ENCODE measurements at places on chromosomes 11 and 22.
A peak's percentile ranks its signal among the peaks of the same experiment; 100 is the strongest.

GRCh38 chr11:65134240-65134951, at the start of gene SYVN1:
Gene SYVN1, minus strand, starts transcription at chr11:65134519. Its CDS starts 918 bp downstream, at chr11:65133601.
- peak within 1 kb of the TSS; percentile 95 for H3K4me3 ChIP-seq
- DNase-seq, result peak; percentile 91
- H3K36me3 ChIP-seq, result peaks cover 12% of the 10 kb centered on the region
- H3K4me1 ChIP-seq, result peaks cover 15% of the 10 kb centered on the region
- H3K27ac ChIP-seq, result peak within 1 kb of the TSS; percentile 97

- no peaks in the 10 kb centered on the region for H3K36me3 ChIP-seq
- H3K4me1 ChIP-seq, result no peaks in the 10 kb centered on the region
- no peak overlapping the region for H3K4me3 ChIP-seq
- H3K27ac ChIP-seq, result no peak overlapping the region
- DNase-seq, result no peak
- H3K27me3 ChIP-seq, result no peaks in the 10 kb centered on the region
Observed at GRCh38 chr22:24753914-24754313, 20.6 kb downstream of the PIWIL3 start.

GRCh38 chr22:50010676-50011446, 1.7 kb downstream of the IL17REL start:
- no peaks in the 10 kb centered on the region for H3K4me1 ChIP-seq
- H3K27me3 ChIP-seq, result peaks cover 86% of the 10 kb centered on the region
- no peaks in the 10 kb centered on the region for H3K36me3 ChIP-seq
- no peak for DNase-seq

- H3K36me3 ChIP-seq, result no peaks in the 10 kb centered on the region
- no peaks in the 10 kb centered on the region for H3K27me3 ChIP-seq
- H3K4me1 ChIP-seq, result no peaks in the 10 kb centered on the region
- DNase-seq, result no peak
- no peak overlapping the region for H3K27ac ChIP-seq
- no peak overlapping the region for H3K4me3 ChIP-seq
Observed at GRCh38 chr11:41665441-41666360, 206.2 kb upstream of the LRRC4C start.

GRCh38 chr22:37733625-37734401, 37.0 kb downstream of the TRIOBP start:
- no peaks in the 10 kb centered on the region for H3K27me3 ChIP-seq
- no peaks in the 10 kb centered on the region for H3K36me3 ChIP-seq
- DNase-seq, result no peak
- H3K4me1 ChIP-seq, result no peaks in the 10 kb centered on the region

GRCh38 chr11:334264-334994, 13.8 kb upstream of the IFITM3 start:
- peaks cover 31% of the 10 kb centered on the region for H3K4me1 ChIP-seq
- no peaks in the 10 kb centered on the region for H3K36me3 ChIP-seq
- no peak for DNase-seq
- no peak overlapping the region for H3K4me3 ChIP-seq
- no peak overlapping the region for H3K27ac ChIP-seq
- peaks cover 89% of the 10 kb centered on the region for H3K27me3 ChIP-seq

DNA sequence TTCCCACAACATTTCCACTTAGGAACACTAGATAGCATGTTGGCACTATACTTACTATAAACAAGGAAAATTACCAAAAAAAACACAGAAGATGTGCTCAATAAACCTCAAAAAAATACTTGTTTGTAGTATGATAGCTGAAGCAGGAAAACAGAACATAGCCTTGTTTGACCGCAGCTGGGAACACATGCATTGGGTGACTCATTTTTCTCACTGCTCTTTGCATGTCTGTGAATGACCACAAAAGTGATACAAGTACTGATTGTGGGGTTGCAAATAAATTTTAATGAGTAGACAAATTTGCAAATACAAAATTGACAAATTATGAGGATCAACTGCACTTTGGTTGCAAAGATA, 22.8 kb upstream of the GUCY1A2 start:
- no peaks in the 10 kb centered on the region for H3K36me3 ChIP-seq
- no peaks in the 10 kb centered on the region for H3K27me3 ChIP-seq
- H3K4me1 ChIP-seq, result peaks cover 9% of the 10 kb centered on the region
- H3K27ac ChIP-seq, result no peak overlapping the region
- no peak overlapping the region for H3K4me3 ChIP-seq

DNA sequence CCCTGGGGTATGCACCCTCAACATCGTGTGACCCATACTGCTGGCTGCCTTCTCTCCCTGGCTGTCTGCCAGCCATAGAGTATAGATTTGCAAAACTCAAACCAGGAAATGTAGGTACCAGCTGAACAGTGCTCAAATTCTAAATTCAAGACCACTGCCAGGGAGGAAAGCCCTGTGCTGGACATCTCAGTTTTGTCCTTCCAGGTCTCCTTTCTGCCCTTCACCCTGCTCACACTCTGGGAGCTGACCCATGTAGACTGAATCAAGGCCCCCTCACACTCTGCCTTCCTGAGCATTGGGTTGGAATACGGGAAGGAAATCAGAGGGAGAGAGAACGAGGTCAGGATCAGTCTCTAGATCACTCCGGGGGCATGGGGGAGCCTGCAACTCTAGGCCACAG, 12.4 kb upstream of the DRD2 start:
- H3K27me3 ChIP-seq, result no peaks in the 10 kb centered on the region
- no peak overlapping the region for H3K4me3 ChIP-seq
- no peaks in the 10 kb centered on the region for H3K4me1 ChIP-seq
- DNase-seq, result no peak

GRCh38 chr22:36644333-36644757, 59.2 kb downstream of the CACNG2 start:
- no peak overlapping the region for H3K4me3 ChIP-seq
- DNase-seq, result peak; percentile 56
- H3K36me3 ChIP-seq, result no peaks in the 10 kb centered on the region
- H3K27me3 ChIP-seq, result peaks cover 86% of the 10 kb centered on the region

DNA sequence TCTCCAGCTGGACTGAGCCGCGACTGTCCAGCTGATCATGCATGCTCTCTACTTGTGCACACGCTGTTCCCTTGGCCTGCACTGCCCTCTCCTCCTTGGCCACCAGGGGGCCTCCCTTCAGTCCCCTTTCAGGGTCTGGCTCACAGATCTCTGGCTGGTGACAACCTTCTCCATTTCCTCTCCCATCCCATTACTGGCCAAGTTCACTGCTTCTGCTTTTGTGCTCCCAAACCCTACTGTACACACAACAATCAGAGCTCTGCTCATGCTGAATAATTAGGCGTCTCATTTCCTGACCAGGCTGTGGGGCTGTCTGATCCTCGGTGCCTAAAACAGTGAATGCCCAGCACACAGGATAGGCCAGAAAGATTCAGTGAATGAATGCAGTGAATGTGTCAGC, 224.0 kb upstream of the NARS2 start:
- no peak overlapping the region for H3K27ac ChIP-seq
- H3K4me1 ChIP-seq, result no peaks in the 10 kb centered on the region
- H3K27me3 ChIP-seq, result no peaks in the 10 kb centered on the region
- H3K36me3 ChIP-seq, result no peaks in the 10 kb centered on the region
- no peak overlapping the region for H3K4me3 ChIP-seq

GRCh38 chr11:15935373-15935772, 421.0 kb downstream of the SOX6 start:
- no peaks in the 10 kb centered on the region for H3K36me3 ChIP-seq
- H3K27ac ChIP-seq, result no peak overlapping the region
- DNase-seq, result no peak
- H3K27me3 ChIP-seq, result no peaks in the 10 kb centered on the region

DNA sequence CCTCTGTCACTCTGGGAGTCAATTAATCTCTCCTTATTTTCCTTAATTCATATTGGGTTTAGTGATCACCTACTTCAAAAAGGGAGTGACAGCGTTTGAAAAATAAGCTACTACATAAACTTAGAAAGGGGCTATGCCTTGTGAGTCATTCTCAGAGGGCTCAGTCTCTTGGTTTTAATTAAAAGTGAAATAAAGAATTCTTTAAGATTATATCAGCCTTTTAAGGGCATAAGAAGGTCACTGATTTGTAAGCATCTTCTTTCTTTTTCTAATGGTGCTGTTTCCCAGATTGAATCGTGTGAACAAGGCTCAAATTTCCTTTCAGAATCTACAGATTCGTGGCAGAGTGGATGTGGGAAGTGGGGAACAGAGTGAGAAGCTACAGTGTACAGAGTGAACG, 636.2 kb upstream of the CCDC90B start:
- no peaks in the 10 kb centered on the region for H3K4me1 ChIP-seq
- no peak for DNase-seq
- no peaks in the 10 kb centered on the region for H3K36me3 ChIP-seq
- H3K27me3 ChIP-seq, result no peaks in the 10 kb centered on the region
- no peak overlapping the region for H3K27ac ChIP-seq

GRCh38 chr22:33405194-33405593, 347.0 kb upstream of the SYN3 start:
- H3K36me3 ChIP-seq, result no peaks in the 10 kb centered on the region
- no peak overlapping the region for H3K4me3 ChIP-seq
- no peaks in the 10 kb centered on the region for H3K4me1 ChIP-seq
- no peak overlapping the region for H3K27ac ChIP-seq
- no peak for DNase-seq

GRCh38 chr22:33920927-33921524, 750 bp upstream of the LARGE1 start:
- 0 out of 2 replicates have a peak, but pooled peaks cover 6% of the 10 kb centered on the region for H3K27me3 ChIP-seq
- DNase-seq, result peak; percentile 97
- peak overlapping the region; percentile 90 for H3K4me3 ChIP-seq
- H3K4me1 ChIP-seq, result peaks cover 26% of the 10 kb centered on the region
- H3K27ac ChIP-seq, result peak overlapping the region; percentile 57

- DNase-seq, result no peak
- H3K27ac ChIP-seq, result no peak overlapping the region
- H3K4me3 ChIP-seq, result no peak overlapping the region
- H3K36me3 ChIP-seq, result no peaks in the 10 kb centered on the region
- no peaks in the 10 kb centered on the region for H3K27me3 ChIP-seq
Observed at GRCh38 chr11:34810107-34810562, 106.0 kb downstream of the APIP start.

- no peak overlapping the region for H3K4me3 ChIP-seq
- no peak for DNase-seq
- H3K27ac ChIP-seq, result no peak overlapping the region
Observed at GRCh38 chr11:103699216-103699615, 337.2 kb upstream of the DDI1 start.

GRCh38 chr11:723120-723883, 17.3 kb downstream of the EPS8L2 start:
- peak; percentile 60 for DNase-seq
- no peak overlapping the region for H3K27ac ChIP-seq
- H3K4me3 ChIP-seq, result peak overlapping the region; percentile 15

- DNase-seq, result no peak
- peaks cover 95% of the 10 kb centered on the region for H3K27me3 ChIP-seq
- no peak overlapping the region for H3K27ac ChIP-seq
- no peaks in the 10 kb centered on the region for H3K4me1 ChIP-seq
- H3K4me3 ChIP-seq, result no peak overlapping the region
Observed at GRCh38 chr11:69010964-69011623, 2.0 kb downstream of the MRGPRF start.

DNA sequence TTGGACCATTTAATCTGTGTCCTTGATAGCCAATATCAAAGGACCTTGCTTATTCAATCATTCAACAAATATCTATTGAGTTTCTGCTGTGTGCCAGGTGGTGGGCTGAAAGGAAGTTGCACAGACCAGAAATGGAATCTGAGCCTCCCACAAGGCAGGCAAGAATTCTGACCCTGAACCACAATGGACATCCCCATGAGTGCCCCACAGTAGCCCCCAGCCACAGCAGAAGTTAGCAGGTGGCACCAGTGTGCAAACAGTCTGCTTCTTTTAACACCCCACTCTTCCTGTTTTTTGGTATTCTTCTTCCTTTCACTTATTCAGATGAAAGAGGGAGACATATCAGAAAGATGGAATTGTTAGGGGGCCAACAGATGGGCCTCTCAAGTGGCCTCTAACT, 12.2 kb upstream of the SERPING1 start:
- H3K4me3 ChIP-seq, result no peak overlapping the region
- no peak overlapping the region for H3K27ac ChIP-seq
- H3K36me3 ChIP-seq, result no peaks in the 10 kb centered on the region

DNA sequence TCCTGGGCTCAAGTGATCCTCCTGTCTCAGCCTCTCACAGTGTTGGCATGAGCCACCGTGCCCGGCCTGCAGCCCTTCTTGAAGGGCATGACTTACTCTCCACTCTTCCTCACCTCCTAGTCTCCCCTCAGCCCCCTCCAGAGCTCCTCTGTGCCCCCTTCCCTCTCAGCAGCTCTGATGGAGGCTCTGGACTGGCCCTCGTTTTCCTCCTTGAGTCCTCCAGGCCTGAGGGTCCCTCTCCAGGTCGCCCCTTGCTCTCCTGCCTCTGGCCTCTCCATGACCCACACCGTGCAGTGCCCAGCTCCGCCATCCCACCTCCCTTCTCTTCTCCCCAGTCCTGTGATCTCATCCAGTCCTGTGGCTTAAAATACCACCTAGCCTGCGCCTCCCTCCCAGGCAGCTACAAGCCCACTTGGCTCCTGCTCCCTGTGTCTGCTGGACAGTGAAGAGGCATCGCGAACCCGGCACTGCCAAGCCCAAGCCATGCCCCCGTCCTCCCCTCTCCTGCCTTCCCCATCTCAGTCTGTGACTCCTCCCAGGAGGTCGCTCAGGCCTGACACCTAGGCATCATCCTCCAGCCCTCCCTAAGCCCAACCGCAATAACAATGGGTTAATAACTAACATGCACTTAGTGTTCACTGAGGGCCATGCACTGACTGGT, 11.9 kb downstream of the KCNJ4 start:
- peaks cover 46% of the 10 kb centered on the region for H3K27me3 ChIP-seq
- H3K4me3 ChIP-seq, result no peak overlapping the region
- no peaks in the 10 kb centered on the region for H3K4me1 ChIP-seq
- DNase-seq, result no peak
- no peaks in the 10 kb centered on the region for H3K36me3 ChIP-seq
- no peak overlapping the region for H3K27ac ChIP-seq

Data from MM.1S (cell line).